CD14-positive monocyte (primary cell): ENCODE measurements at places on chromosomes 11 and 22.

DNA sequence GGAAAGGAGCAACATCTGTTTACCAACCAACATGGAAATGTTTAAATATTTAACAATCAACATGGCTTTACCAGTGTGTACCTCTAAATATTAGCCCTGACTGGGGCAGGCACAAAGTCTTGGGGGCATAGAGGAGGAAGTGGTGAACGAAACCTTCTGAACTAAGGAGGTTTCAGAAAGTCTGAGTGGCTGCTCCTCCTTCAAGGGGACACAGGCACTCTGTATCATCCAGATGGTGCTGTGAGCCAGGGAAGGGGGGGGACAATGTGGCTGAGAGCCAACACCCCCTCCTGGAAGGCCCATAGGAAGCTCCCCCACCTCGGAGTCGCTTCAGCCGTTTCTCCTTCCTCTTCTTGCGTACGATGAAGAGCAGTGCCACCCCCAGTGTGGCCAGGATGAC lies 107.7 kb downstream of the CEP164 start:
- no peak for DNase-seq

- DNase-seq = no peak
Observed at GRCh38 chr22:49861642-49862495, 8.2 kb downstream of the ZBED4 start.

GRCh38 chr11:1202154-1202775 lies 20.6 kb upstream of the MUC5B start:
- no peak for DNase-seq

DNA sequence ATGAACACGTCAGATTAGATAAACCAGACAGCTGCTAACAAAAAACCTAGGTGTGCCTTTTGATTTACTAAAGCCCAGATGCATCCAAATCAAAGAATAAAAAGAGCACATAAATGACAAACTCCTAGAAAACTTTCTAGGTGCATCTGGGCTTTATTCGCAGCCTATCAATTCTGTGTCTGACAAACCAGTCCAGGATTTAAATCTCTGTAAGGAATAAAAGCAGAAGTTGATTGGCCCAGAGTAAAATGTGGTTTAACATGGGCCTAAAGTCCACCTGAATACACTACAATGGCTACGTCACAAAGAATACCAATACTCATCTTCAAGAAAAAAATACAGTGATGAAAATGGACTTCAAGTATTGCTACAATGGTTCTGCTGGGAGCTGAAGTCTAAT lies 66.8 kb downstream of the SOX6 start:
- DNase-seq = no peak

- DNase-seq = no peak
Observed at GRCh38 chr11:128779036-128779435, 85.2 kb downstream of the FLI1 start.

DNA sequence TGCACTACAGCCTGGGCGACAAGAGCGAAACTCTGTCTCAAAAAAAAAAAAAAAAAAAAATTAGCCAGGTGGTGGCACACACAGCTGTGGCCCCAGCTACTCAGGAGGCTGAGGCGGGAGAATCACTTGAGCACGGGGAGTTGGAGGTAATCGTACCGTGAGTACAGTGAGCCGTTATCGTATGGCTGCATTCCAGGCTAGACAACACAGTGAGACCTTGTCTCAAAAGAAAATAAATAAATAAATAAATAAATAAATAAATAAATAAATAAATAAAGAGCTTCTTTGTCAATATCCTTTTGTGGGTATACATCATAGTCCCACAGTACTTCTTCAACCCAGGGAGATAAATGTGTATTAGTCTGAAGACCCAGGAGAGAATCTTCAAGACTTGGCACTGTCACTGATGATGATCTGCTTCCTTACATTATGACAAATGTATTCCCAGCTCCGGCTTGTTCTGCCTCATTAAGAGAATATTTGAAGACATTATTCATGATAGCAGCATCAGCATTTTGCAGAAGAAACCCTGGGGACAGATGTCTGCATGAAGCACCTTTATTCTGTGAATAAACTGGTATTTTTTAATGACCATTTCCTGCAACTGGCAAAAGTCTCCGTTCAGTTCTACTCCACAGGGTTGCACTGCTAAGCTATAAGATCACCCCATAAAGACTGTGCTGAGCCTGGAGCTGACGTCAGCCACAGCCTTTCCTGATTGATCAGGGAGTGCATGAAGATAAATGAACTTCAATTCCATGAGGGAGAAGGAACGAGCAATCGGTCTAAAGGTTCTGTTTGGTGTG lies 1.6 kb upstream of the ACY3 start:
- DNase-seq = no peak

- DNase-seq = no peak
Observed at GRCh38 chr11:123698546-123699127, 42.8 kb downstream of the ZNF202 start.

DNA sequence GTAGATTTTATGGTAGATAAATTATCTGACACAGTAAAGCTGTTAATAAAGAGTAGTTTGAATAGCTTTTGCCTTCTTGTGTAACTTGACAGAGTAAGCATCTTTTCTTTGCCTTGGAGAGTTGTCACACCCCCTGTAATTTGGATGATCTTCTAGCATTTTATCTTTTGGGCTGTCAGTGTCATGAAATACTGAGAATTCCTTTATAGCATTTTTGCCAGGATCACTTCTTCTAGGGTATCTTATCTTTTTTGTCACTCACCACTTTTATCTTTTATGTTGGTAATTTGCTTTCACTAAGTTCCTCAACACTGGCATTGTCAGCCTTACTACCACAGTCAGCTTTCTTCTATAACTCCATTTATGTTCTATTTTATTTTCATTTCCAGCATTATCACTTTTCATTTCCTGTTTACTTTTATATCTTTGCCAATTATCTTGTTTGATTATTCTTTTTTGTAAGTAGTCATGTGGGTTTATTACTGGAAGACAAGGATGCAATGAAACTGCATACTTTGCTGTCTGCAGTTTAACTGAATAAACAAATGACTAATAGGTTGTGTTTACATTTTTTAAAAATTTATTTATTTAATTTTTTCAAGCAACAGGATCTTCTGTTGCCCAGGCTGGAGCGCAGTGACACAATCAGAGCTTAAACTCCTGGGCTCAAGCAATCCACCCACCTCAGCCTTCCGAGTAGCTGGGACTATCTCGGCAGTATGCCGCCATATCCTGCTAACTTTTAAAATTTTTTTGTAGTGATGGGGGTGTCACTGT lies 28.1 kb upstream of the ACAT1 start:
- DNase-seq = no peak

DNA sequence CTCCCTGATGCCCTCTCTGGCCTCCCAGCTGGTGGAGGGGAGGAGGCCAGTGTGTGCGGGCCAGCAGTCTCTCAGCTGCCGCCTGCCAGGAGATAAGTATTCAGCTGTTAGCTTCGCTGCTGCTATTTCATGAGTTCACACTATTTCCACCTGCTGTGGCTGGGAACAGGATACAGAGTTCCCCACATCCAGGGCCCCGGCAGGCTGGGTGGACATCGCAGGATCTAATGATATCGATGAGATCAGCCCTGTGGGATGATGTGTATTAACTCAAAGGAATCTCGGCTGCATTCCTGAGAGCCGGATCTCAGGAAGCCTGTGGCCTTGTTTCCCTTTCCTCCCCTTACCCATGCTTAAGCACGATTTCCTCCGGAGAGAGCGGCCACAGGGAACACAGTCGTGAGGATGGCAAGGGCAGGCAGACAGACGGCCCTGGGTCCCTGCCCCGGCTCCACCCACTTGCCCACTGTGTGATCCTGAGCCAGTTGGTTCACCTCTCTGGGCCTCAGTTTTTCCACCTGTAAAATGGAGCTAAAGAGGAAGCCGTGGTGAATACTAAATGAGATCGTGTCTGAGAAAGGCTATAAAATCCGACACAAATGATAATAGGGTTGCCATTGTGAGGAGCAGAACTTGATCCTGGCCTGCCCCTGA lies 6.5 kb upstream of the PVALB start:
- DNase-seq = no peak

DNA sequence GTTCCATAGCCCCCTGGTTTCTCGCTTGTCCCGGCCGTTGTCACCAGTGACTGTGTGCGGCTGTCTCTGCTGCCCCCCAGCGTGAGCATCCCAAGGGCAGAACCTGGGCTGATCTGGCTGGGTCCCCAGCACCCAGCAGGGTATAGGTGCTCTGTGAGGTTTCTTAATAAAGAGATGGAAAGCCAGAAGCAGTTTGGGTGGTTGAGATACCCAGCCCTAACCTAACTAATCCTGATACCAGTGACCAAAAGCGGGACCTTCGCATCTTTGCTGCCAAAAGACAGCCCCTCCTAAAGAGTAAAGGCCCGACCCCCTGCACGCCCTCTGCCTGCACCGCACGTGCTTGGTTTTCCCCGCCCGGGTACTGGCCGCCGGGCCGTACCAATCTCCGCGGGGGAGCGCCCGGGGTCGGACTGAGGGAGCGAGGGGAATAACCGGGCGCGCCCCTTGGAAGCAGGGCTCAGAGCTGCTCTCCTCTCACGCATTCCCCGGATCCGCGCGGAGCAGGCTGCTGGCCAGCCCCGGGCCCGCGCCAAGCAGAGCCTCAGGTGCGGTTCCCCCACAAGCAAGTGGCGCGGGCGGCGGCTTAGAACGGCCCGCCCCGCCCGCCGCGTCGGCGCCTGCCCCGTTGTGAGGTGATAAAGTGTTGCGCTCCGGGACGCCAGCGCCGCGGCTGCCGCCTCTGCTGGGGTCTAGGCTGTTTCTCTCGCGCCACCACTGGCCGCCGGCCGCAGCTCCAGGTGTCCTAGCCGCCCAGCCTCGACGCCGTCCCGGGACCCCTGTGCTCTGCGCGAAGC lies at the start of gene DGAT2:
Gene DGAT2 (plus strand): TSS at position 667 of the 797 bp plus-strand sequence. CDS start 214 bp downstream, outside the sequence.
- DNase-seq = peak; percentile 80

GRCh38 chr11:12962306-12962705 lies 46.8 kb upstream of the RASSF10 start:
- DNase-seq = no peak

DNA sequence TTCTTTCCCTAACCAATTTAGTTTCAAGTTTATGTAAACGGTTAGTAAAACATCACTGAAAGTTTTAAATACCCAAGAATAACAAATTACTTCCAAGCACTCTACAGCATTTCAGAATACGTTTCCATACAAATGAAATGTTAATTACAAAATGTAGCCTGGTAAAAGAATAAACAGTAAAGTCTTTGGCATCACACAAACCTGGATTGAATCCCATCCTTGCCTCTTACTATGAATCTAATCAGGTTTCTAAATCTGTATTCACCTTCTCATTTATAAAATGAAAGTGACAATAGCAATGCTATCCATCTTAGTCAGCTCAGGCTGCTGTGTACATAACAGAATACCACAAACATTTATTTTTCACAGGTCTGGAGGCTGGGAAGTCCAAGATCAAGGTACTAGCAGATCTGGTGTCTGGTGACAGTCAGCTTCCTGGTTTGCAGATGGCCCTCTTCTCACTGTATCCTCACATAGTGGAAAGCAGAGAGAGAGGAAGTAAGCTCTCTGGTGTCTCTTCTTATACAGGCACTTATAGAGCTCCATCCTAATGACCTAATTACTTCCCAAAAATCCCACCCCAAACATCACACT lies 19.2 kb downstream of the FAM168A start:
- no peak for DNase-seq

GRCh38 chr11:73420136-73420535 lies 43.9 kb downstream of the RELT start:
- DNase-seq = no peak
